Activated CD4-positive, alpha-beta T cell treated with anti-CD3 and anti-CD28 coated beads, Interleukin-2, amount 50 U/mL, for 1 hour (primary cell): ENCODE measurements at places on chromosomes 13 and 19.

- peak; percentile 96 for DNase-seq
Measured at GRCh38 chr13:30114571-30115256, 192.6 kb downstream of the KATNAL1 start.

DNA sequence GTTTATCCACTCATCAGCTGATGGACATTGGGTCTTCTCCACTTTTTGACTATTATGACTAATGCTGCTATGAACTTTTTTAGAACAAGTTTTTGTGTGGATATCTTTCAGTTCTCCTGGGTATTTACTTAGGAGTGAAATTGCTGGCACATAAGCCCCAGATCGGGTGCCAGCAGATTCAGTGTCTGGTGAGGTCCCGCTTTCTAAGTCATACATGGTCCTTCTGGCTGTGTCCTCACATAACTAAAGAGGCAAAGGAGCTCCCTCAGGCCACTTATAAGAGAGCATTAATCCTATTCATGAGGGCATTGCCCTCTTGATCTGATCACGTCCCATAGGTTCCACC is 600 bp upstream of the ZNF226 start:
- DNase-seq: no peak

DNA sequence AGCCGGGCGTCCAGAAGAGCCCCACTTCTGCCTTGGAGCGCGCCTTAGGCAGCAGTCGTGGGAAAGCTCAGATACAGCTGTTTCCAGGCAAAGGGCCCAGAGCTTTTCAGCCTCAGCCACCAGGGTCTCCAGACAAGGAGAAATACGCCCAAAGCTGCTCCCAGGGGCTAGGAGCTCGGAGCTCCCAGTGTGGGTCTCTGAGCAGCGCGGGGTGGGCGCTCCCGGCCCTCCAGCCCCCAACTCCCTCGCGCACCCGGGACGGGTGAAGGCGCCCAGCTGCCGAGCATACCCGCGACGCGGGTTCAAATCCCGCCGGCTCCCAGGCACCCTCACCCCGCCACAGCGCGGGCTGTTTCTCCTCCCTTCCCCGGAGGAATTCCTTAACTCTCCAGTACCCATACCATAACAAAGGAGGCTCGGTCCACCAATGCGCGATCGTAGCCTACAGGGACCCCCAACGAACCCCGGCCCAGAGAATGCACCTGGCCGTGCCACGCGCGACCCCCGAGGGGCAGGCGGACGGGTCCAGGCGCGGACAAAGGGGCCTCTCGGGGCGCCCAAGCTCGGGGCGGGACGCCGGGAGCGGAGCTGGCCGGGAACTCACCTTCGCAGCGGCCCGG is 507 bp downstream of the COL4A1 start:
- no peak for DNase-seq

GRCh38 chr13:96481482-96481881 is 391.6 kb downstream of the HS6ST3 start:
- DNase-seq: no peak

GRCh38 chr13:27496536-27497273 is 46.3 kb upstream of the MTIF3 start:
- DNase-seq: no peak

DNA sequence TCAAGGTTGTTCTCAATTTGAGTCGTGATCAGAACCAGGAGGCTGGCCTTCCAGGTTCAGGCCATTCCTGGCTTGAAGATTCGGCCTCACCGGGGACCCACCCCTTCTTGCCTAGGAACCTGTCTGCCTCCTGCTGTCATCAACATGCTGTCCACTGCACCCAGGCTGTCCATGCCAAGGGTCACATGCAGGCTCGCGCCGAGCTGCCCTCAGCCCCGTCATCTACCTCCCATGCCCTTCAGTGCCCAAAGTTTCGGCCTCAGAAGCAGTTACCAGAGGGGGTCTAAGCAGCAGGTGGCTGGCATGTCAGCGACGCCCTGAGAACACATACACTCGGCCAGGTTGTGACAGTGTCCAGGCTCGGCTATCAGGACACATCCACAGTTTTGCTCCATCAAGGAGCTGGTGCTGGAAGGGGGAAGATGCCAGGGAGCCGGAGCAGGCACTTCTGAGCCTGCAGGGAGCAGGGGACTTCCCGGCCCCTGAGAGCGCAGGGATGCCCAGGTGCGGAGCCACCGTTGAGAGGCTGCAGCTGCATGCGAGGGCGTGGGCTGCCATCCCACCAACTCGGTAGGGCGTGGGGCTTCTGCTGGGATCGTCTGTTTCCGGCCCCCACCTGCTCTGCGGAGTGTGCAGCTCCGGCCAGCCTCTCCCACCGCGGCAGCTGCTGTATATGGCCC is 590.9 kb upstream of the SLITRK5 start:
- DNase-seq: no peak

DNA sequence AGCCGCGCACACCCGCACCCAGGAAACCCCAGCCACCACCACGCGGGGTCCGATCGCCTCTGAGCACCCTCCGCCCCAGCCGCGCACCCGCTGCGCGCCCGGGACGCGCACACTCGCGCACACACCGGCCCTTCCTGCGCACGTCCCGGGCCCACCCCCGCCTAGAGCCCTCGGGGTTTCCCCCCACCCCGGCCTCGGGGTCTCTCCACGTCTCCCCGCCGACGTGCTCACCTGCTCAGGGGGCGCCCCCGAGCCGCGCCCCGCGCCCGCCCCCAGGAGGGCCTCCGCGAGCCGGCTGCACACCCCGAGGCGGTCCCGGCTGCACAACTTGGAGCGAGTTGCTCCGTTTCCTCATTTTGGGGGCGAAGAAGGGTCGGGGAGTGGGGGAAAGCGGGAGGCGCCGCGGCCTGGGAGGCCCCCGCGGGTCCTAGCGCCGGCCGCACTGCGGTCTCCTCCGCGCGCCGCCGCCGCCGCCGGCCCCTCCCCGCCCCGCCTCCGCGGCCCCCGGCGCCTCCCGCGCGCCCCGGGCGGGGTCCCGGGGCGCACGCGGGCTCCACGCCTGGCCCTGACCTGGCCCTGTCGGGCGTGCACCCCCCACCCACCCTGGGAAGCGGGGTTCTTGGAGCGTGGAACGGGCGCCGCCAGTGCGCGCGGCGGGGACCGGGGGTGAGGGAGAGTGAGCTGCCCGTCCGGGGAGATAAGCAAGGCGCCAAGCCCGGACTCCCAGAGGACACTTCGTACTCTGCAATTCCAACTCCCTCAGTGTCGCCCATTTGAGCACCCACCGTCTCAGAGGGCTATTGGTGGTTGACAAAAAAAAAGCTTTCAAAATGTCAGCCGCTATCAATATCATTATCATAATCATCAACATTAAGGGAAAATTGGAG is at the start of gene MATK:
Gene MATK (minus strand): TSS at position 444 of the 887 bp plus-strand sequence. CDS start 1,246 bp downstream, outside the sequence.
- no peak for DNase-seq

GRCh38 chr19:604355-604754 is 14.7 kb downstream of the HCN2 start:
- peak; percentile 27 for DNase-seq

GRCh38 chr19:17830567-17831418 is 9.5 kb upstream of the INSL3 start:
- DNase-seq: peak; percentile 51

- no peak for DNase-seq
Measured at GRCh38 chr19:52638601-52639000, 446 bp upstream of the ZNF83 start.

- no peak for DNase-seq
Measured at GRCh38 chr13:31072041-31072440, 89.7 kb downstream of the HSPH1 start.

- DNase-seq: no peak
Measured at GRCh38 chr13:112725346-112726015, 35.6 kb downstream of the ATP11A start.

DNA sequence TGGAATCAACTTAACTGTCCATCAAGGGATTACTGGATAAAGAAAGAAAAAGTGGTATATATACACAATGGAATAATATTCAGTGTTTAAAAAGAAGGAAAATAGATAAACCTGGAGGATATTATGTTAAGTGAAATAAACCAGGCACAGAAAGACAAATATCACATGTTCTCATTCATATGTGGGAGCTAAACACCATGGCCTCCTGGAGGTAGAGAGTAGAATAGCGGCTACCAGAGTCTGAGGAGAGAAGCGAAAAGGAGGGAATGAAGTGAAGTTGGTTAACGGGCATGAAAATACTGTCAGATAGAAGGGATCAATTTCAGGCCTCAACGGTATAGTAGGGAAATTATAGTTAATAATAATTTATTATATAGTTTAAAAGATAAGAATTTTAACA is 147.5 kb upstream of the OBI1 start:
- DNase-seq: no peak

- no peak for DNase-seq
Measured at GRCh38 chr13:51768378-51768921, 35.5 kb downstream of the DHRS12 start.

- no peak for DNase-seq
Measured at GRCh38 chr13:101465877-101466276, 13.4 kb downstream of the ITGBL1 start.
